ENCODE measurements at places on chromosomes 2 and 18. TPM values are rescaled to one million over a fixed set of nuclear protein-coding genes. Genes with fewer than 3 reads are reported as not detected.

Gene ANKRD44
- 25.9 TPM for total RNA-seq

Gene FAM228A
- total RNA-seq, result not detected

Gene CD226
- 2.9 TPM for total RNA-seq

- H3K4me1 ChIP-seq, result no peaks in the 10 kb centered on the region
- H3K27ac ChIP-seq, result no peak overlapping the region
- no peak overlapping the region for H3K4me3 ChIP-seq
- H3K27me3 ChIP-seq, result no peaks in the 10 kb centered on the region
Observed at GRCh38 chr2:124323321-124323720, 298.2 kb downstream of the CNTNAP5 start.

DNA sequence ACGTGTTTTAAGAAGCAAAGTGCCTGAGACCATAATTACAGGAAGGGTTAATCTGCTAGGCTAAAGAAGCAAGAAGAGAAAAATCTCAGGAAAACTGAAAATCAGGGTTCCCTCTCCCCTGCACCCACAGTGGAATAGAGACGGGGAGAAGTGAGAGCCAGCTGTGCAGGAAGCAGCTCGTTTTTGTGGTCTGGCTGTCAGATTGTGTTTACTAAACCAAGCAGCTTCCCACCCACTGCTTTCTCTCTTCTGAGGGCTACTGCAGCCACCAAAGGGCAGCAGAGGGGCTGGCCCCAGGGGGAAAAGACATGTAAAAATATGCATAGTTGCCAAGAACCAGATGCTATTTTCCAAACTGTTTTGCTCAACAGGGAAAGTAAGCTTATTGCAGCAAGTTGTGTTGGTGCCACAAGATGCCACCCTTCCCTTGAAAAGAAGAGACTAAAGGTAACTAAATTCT, 72.6 kb upstream of the THUMPD2 start:
- H3K36me3 ChIP-seq, result no peaks in the 10 kb centered on the region
- peak overlapping the region; percentile 36 for H3K27ac ChIP-seq
- H3K4me1 ChIP-seq, result no peaks in the 10 kb centered on the region
- H3K4me3 ChIP-seq, result peak overlapping the region; percentile 1
- no peak for DNase-seq
- H3K27me3 ChIP-seq, result no peaks in the 10 kb centered on the region

DNA sequence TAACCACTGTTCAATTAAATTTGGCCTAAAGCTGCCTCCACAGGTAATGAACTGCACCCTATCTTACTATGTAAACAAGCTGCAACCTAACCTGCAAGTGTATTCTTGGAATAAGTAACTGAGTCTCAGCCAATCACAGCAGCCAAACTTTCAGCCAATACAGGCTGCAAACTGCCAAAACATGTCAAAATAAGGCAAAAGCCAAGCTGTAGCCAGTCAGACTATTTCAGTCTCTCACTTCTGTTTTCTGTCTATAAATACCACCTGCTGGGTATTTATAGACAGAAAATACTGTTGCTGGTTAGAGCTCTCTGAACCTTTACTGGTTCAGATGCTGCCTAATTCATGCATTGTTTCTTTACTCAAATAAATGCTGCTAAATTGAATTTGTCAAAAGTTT, 14.3 kb downstream of the C2orf76 start:
- H3K4me1 ChIP-seq, result no peaks in the 10 kb centered on the region
- H3K4me3 ChIP-seq, result no peak overlapping the region
- no peaks in the 10 kb centered on the region for H3K36me3 ChIP-seq
- H3K27me3 ChIP-seq, result no peaks in the 10 kb centered on the region

DNA sequence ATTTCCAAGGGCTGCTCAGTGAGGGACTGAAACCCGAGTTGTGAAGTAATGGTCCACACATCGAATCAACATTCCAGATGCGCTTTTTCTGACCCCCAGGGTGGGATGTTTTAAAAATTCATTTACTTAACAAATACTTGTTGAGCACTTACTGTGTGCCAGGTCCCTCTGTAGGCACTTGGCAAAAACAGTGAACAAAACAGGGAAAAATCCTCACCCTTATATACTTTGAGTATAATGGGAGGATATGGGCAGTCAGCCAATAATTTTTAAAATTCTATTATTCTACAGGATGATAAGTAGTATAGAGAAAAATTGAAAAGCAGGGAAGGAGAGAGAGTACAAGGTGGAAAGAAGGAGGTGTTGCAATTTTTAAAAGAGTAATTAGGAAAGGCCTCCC, 31.3 kb upstream of the AFTPH start:
- DNase-seq, result no peak
- no peaks in the 10 kb centered on the region for H3K4me1 ChIP-seq
- no peak overlapping the region for H3K4me3 ChIP-seq
- no peak overlapping the region for H3K27ac ChIP-seq

DNA sequence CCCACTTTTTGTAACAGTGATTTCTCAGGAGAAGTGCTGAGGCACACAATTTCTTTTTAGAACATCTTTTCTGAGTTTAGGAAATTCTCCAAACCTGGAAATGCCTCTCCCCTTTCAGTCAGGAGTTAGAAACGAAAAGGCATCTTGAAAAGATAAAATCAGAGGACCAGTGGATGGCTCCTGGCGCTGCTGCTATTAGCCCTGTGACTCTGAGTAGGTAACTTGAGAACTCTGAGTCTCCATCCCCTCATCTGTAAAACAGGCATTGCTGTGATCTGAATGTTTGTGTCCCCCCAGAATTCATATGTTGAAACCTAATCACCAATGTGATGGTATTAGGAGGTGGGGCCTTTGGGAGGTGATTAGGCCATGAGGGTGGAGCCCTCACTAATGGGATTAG, 50.2 kb downstream of the EHD3 start:
- no peak overlapping the region for H3K27ac ChIP-seq
- no peak for DNase-seq
- H3K4me1 ChIP-seq, result no peaks in the 10 kb centered on the region
- H3K36me3 ChIP-seq, result no peaks in the 10 kb centered on the region

GRCh38 chr2:219967247-219968245, 340.1 kb downstream of the SLC4A3 start:
- no peaks in the 10 kb centered on the region for H3K4me1 ChIP-seq
- no peak overlapping the region for H3K4me3 ChIP-seq
- no peaks in the 10 kb centered on the region for H3K36me3 ChIP-seq
- no peak overlapping the region for H3K27ac ChIP-seq
- DNase-seq, result no peak

DNA sequence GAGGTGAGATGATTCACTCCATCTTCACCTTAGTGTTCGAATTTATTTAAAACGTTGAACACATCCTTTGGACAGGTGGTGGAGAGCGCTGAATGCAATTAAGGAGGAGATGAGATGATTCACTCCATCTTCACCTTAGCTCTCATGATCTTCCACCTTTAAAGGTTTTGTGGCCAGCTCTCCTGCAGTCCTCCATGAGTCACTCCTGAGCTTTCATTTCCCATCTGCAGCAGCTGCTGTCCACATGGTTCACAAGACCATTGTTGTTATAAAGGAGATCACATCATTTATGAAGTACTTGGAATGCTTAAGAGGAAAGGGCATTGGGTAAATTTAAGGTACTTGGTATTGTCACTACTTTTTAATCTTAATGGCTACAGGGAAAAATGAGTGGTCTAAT, 298.5 kb downstream of the PAX3 start:
- no peak for DNase-seq
- H3K27me3 ChIP-seq, result no peaks in the 10 kb centered on the region
- no peaks in the 10 kb centered on the region for H3K4me1 ChIP-seq
- no peak overlapping the region for H3K4me3 ChIP-seq

DNA sequence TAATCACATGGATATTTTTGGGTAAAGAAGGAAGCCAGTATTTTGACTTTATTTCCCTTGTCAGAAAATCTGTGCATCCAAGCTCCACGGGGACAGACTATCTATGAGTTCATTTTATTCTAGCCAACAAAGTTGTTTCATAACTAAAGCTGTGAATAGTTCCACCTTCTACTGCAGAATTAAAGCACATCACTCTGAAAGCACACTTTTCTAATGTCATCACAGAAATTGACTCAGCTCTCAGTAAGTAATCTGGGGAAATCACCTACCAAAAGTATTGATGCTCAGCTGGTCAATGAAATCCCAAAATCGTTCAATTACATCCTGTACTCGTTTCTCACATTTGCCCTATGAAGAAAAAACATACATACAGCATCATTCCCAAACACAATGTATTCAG, 19.1 kb downstream of the IAH1 start:
- no peak overlapping the region for H3K27ac ChIP-seq
- H3K4me3 ChIP-seq, result no peak overlapping the region
- DNase-seq, result no peak
- no peaks in the 10 kb centered on the region for H3K36me3 ChIP-seq
- no peaks in the 10 kb centered on the region for H3K4me1 ChIP-seq

Measured in uterus (tissue), 4 donors.